Naive thymus-derived CD4-positive, alpha-beta T cell (primary cell): ENCODE measurements at places on chromosomes 7 and 10. TPM values are rescaled to one million over a fixed set of nuclear protein-coding genes. Genes with fewer than 3 reads are reported as not detected.

FAM25G gene
- not detected for total RNA-seq

IPMK gene
- total RNA-seq = 6.1 TPM

DNA sequence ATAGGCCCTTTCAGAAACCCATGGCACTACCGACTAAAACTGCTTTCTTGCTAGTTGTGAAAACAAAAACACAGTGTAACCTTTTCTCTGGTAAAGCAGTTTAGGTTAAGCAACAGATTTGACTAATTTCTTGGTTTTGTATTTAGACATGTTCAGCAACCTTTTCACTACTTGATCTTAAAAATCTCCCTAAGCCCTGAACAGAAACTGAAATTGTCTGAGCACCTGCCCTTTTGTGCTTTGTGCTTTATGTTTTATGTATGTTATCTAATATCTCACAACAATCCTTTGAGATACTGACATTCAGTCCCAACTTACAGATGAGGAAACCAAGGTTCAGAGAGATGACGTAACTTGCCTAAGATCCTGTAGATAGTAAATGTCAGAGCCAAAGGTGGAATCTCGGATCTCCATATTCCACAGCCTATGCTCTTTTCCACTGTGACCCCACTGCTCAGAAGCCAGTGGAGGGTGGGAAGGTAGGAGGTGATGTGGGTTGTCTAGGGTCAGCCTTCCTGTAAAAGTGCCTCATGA lies 146.6 kb downstream of the LCOR start:
- no peak overlapping the region for H3K4me3 ChIP-seq
- no peaks in the 10 kb centered on the region for H3K4me1 ChIP-seq
- H3K27me3 ChIP-seq = no peaks in the 10 kb centered on the region
- peaks cover 12% of the 10 kb centered on the region for H3K36me3 ChIP-seq
- no peak for DNase-seq

DNA sequence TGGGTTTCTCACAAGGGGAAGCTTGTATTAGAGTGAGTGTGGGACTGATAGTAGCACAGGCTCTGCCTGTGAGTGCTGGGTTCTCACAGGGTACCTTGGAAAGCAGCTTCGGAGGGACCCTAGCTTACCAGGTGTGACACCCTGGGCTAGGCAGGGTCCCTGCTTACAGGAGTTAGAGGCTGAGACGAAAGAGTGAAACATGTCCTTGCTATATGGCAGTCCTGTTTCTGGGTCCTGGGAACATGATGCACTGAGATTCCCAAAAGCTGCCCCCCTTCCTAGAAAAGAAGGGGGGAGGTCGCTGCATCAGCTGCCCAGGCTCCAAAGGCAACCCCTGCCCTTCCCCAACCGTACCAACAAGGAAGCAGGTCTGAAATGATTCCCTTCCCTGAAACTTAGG lies 6.3 kb upstream of the ARHGAP22 start:
- no peaks in the 10 kb centered on the region for H3K4me1 ChIP-seq
- no peak for DNase-seq
- no peaks in the 10 kb centered on the region for H3K36me3 ChIP-seq
- H3K27me3 ChIP-seq = no peaks in the 10 kb centered on the region
